ENCODE measurements at places on chromosomes 2 and 18.

GRCh38 chr2:230226051-230226551, 565 bp downstream of the SP140 start:
- DNase-seq: no peak

- no peak for DNase-seq
Measured at GRCh38 chr18:55283309-55283708, 304.7 kb downstream of the TCF4 start.

- DNase-seq: no peak
Measured at GRCh38 chr18:58335223-58335622, 291.2 kb downstream of the NEDD4L start.

DNA sequence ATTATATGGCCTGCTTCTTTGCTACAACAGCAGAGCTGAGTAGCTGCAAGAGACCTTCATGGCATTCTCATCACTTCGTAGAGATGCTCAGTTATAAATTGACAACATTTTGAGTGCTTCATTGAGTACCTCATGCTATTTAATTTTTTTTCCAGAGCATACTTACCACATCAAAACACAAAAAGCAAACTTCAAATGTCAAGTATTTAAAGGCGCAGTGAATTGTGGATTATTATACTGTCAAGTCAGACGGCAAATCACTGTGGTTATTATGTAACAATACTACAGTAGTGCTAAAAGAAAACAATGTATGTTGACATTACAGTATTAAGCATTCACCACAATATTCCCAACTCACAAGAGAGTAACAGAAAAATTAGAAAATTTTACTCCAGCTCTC, 12.5 kb downstream of the ZC3H8 start:
- DNase-seq: no peak

DNA sequence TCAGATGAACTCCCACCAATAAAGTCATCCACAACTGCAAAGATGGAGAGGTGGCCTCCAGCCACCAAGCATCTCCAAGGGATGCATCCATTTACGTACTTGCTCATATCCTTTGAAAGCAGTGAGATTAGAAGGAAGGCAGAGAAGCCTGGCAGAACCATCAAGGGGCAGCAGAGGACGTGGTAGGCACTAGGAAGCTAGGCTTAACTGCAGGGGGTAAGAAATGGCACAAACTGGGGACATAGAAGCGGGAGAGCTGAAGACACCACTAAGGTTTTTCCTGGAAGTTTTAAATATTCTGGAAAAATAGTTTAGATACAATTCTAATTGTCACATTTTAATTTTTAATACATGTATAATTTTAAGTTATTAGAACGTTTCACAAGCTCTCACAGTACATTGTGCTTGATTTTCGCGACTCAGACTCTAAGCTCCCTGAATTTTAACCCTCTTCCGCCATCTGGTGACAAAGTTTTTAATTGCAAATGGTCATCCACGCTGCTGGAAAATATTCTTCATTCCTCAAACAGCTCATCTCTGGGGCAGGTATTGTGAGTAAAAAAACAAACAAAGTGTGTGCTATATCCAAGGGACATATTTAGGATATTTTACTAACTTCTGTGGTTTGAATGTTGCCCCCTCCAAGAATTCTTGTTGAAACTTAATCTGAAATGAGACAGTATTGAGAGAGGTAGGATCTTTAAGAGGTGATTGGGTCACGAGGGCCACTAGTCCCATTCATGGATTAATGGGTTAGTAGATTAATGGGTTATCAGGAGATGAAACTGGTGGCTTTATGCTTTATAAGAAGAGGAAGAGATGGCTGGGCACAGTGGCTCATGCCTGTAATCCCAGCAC, 1.6 kb upstream of the PSTPIP2 start:
- DNase-seq: peak; percentile 65

DNA sequence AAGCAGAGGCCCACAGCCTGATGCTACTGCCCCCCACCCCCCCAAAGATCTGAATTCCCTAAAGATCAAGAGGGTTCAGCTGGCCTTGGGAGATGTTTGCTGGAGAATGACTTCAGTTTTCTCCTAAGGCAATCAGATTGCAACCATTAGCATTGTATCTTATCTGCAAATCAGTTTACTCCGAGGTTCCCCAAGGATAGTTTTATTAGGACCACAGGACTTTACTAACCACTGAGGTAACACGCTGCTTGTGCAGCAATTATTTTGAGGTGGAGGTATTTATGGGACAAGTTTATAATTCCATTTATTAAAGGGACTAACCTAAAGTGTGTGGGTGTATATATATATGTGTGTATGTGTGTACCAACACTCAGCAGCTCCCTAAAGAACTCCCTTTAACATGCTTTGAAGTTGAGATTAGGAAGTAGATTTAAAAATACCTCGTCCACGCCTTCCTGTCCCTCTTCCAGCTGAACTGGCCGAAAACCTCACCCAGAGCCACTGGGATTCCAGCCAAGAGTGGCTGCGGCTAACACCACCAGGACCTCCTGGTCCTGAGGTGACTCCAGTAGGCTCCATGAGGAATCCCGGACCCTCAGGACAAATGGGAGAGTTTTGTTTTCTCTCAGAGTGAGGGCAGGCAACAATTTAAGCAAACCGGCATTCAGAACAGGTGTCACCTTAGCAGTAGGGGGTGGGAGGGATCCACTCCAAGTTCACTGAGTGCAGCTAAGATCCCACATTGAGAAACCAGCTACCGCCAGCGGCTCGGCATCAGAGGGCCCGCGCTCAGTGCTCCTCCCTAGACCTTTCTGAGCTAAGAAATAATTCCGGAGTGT, 3.0 kb upstream of the DLX1 start:
- DNase-seq: no peak

DNA sequence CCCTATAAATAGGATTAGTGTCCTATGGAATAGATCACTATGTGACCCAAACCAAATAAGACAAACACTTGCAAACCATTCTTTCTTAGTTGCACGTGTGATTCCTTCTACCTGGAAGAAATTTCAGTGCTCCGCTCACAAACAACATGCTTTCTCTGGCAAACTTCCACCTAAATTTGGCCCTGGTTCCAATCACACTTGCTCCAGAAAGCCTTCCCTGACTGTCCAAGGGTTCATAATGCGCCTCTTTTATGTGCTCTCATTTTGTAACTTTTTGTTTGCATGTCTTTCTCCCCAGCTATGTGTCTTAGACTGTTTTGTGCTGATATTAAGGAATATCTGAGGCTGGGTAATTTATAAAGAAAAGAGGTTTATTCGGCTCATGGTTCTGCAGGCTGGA, 69.8 kb downstream of the GRB14 start:
- no peak for DNase-seq

DNA sequence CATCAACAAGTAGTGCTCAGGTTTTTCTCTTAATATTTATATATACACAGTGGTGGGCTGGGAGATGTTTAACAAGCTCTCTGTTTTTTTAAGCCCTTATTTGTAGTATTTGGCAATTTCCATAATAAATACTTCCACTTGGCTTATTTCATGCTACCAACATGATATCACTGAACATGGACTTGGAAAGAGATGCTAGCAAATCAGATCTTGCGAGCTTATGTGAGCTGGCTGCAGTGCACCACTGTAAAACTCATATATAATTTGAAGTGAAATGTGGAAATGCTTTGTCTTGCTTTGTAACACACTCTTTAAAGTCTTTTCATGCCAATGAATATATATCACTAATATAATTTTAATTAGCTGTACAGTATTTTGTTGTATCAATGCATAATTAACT, 155.7 kb downstream of the ALK start:
- no peak for DNase-seq

DNA sequence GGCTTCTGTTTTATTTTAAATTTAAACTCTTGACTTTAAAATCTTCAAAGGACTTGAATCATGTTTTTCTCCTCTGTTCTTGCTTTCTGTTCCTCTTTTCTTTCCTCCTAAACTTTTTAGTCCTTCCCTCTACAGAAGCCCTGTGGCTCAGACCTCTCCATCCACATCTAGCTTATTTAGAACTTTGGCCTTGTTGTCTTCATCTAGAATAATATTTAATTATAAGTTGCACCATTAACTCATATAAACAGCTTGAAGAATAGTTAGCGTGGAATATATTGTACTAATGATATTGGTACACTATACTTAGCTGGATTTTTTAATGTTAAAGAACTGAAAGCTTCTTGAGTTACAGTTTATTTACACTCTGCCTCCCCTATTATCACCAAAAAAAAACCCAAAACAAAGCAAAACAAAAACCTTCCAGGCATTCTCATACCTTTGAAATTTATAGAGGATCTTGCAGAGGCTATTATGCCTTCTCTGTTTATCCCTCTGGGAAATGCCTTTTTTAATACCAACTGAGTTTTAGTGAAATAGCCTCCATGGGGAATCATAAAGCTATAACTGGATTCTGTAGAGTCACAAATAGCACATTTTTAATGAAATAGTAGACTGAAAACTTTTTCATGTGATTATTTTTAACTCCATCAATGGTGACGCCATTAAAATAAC, 9.2 kb upstream of the CCDC141 start:
- no peak for DNase-seq

- no peak for DNase-seq
Measured at GRCh38 chr18:35397976-35398375, 20.8 kb upstream of the ZNF396 start.

DNA sequence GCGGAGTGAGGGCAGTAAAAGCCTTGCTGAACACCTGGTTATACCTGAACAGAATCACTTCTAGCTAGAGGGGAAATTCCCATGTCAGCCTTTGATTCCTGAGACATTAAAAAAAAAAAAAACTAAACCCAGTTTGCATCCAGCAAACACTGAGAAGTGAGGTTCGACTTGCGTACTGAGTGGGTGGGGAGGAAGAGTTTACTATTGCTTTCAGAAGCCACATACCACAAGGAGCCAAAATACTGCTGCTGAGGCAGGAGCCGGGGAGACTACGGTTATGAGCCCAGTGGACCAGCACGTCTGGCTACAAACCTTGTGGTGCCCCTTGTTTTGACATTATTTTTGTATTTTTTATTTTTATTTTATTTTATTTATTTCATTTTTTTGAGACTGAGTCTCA, 2.7 kb downstream of the COLEC11 start:
- no peak for DNase-seq

DNA sequence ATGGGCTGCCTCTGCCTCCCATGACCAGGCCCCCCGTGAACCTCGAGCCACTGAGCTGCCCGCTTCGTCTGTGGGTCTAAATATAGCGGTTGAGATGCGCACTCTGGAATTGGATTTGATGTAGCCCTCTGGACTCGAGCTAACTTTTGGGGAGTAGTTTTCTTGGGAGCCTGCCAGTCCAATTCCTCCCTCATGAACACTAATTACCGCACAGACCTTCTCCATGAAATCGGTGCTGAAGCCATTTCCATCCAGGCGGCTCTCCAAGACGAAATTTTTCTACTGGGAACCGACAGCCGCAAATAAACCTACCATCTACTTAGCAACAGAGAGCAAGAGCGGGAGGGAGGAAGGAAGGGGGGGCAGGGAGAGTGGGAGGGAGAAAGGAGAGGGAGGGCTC, 63.6 kb downstream of the CELF4 start:
- DNase-seq: no peak

GRCh38 chr2:174764280-174765255, at the start of gene CHRNA1:
Gene CHRNA1 (minus strand): TSS chr2:174764472. CDS start chr2:174764394, 78 bp downstream.
- DNase-seq: no peak

DNA sequence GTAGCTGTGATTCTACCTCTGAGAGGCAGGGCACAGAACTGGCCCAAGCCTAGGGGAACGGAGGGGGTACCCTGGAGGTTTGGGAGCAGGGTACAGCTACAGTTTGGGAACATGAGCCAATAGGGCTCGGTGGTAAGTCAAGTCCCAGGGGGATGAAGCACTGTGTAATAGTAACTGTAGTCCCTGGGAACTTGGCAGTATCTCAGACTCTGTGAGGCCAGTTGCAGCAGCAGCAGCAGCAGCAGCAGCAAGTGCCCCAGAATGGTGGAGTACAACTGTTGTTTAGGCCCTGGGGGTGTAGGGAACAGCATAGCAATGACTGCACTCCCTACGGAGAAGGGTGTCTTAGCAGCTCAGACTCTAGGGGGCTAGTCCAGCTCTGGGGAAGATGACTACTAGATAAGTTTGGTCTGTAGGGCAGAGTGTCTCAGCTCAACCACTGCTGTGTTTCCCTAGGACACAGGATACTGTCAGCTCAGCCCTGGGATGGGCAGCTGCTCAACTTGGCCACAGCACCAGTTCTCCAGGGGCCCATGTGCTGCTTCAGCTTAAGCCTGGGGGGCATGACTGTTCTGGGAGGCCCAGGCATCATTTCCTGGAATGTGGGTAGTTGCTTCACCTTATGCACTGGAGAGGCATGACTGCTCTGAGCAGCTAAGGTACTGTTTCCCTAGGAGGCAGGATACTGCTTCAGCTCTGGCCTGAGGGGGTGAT, 20.5 kb downstream of the CARF start:
- DNase-seq: no peak

GRCh38 chr2:196640031-196640548, 575 bp downstream of the CCDC150 start:
- no peak for DNase-seq

DNA sequence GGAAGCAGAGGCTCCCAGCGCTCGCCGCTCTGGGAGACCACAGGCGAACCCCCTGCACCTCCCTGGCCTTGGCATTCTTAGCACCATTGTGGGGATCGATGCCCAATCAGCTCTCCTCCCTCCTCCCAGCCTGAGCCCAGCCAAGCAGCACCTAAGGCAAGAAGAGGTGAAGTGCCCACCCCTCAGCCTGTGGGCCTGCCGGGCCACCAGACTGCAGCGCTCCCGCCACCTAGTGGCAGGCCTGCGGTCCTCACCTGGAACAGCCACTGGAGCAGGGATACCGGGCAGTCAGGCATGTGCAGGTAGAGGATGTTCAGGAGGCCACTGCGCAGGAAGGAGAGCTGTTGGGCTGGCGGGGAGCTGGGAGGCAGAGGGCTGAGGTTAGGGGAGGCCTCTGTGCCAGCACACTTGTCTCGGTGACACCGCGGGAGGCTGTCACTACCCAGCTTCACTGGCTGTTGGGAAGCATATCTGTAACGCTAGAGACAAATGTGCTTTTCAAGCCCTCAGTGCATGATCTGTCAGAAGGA, 35.2 kb downstream of the FAM178B start:
- peak; percentile 49 for DNase-seq

GRCh38 chr2:78293768-78294167, 731.7 kb upstream of the REG3G start:
- no peak for DNase-seq

DNA sequence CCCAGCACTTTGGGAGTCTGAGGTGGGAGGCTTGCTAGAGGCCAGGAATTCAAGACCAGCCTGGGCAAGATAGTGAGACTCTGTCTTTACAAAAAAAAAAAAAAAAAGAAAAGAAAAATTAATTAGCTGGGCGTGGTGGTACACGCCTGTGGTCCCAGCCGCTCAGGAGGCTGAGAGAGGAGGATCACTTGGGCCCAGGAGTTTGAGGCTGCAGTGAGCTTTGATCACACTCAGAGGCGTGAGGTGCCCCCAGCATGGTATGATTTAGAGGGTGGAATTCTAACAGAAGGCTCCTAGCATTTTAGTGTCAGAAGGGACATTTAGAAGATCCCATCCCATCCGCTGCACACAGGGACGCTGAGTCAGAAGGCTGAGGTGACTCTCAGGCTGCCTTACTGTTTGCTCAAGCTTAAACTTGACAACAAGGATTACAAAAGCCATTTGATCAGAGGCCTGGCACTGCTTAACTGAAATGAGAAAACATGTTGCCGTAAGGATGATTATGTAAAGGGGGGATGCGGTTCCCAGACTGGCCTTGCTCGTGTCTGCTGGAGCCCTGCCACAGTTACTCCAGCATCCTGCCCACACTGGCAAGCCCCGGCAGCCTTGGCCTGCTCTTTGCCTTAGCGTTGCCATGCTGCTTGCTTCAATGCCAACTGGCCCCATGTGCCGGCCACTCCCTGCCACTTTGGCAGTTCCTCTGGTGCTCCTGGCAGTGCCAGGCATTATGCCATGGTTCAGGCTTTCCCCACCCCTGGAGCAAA, 45.6 kb upstream of the SLC1A4 start:
- DNase-seq: no peak

- DNase-seq: no peak
Measured at GRCh38 chr18:58195278-58195765, 151.3 kb downstream of the NEDD4L start.

GRCh38 chr2:27021253-27022049, 11.3 kb upstream of the TMEM214 start:
- DNase-seq: peak; percentile 19
